ENCODE measurements at places on chromosomes 6 and 20. TPM values are rescaled to one million over a fixed set of nuclear protein-coding genes. Genes with fewer than 3 reads are reported as not detected.

The ESF1 gene
- total RNA-seq: 19.4 TPM

The PKIB gene
- total RNA-seq: 0.40 TPM

The SRF gene
- 15.7 TPM for total RNA-seq

The TSPO2 gene
- total RNA-seq: not detected

The SLC17A4 gene
- total RNA-seq: not detected

The NELFCD gene
- 50.1 TPM for total RNA-seq

The ADGRG6 gene
- under 0.01 TPM for total RNA-seq

The TBXT gene
- not detected for total RNA-seq

The GSTA2 gene
- total RNA-seq: not detected

The FERMT1 gene
- total RNA-seq: 0.53 TPM

The ADGRF4 gene
- under 0.01 TPM for total RNA-seq

The EEF1A2 gene
- total RNA-seq: 0.06 TPM

The CPXM1 gene
- under 0.01 TPM for total RNA-seq
